ENCODE measurements at places on chromosomes 13 and 19.

- DNase-seq, result no peak
Observed at GRCh38 chr19:6087074-6087571, 23.2 kb downstream of the RFX2 start.

DNA sequence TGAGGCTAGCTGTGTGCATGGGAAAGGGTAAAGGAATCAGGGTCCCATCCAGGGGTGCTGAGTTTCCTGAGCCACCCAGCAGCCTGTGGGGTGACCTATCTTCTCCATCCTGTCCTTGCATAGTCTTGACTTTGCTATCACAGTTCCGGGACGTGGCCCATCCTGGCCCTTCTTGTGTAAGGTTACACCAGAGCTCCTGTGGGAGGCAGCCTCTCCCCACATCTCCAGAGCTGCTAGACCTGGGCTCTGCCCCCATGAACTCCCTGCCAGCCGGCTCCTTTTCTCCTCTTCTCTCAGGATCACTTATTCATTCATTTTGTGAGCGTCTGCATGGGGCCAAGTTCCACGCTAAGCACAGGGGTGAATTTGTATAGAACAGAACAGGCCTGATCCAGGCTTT is 238.9 kb downstream of the TSHZ3 start:
- DNase-seq, result no peak

DNA sequence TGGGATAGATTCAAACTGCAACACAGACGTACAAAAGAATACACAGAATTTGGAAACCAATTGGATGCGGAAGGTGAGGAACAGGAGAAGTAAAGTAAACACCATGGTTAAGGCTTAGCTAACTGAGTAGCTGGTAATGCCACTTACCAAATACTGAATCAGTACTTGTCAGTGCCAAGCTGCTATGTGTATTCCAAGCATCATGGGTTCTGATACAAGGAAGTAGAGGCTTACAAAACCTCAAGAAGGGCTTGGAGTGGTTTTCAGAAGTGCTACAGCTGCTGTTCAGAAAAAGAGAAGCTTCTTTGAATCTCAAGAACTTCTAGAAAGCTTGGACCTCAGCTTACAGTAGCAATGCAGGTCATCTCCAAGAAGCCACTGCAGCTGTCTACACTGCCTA is 35.9 kb upstream of the DCT start:
- DNase-seq, result no peak

GRCh38 chr19:29896802-29897201 is 45.2 kb upstream of the URI1 start:
- no peak for DNase-seq

- DNase-seq, result no peak
Observed at GRCh38 chr19:51461723-51462161, 3.5 kb upstream of the SIGLEC8 start.

DNA sequence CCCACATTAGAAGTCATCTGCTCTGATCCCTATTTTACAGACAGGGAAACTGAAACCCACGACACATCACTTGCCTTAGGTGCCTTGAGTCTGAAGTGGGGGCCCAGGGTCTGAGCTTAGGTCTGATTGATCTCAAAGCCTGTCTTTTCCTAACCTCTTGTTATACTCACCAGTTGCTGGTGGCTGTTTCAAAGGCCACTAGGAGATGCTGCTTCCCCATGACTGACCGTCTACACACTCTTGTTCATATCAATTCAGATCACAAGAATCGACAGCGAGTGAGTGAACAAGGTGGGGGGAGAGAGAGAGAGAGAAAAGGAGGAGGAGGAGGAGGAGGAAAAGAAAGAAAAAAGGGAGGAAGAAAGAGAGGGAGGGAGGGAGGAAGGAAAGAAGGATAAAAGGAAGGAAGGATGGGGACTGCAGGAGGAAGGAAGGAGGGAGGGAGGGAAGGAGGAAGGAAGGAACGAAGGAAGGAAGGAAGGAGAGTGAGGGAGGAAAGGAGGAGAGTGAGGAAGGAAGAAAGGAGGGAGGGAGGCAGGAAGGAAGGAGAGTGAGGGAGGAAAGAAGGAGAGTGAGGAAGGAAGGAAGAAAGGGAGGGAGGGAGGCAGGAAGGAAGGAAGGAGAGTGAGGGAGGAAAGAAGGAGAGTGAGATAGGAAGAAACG is 3.3 kb downstream of the OR10H1 start:
- no peak for DNase-seq

- peak; percentile 76 for DNase-seq
Observed at GRCh38 chr19:41327576-41328156, 17.7 kb downstream of the CCDC97 start.

GRCh38 chr19:12636631-12637030 is 25.9 kb downstream of the ZNF791 start:
- no peak for DNase-seq

DNA sequence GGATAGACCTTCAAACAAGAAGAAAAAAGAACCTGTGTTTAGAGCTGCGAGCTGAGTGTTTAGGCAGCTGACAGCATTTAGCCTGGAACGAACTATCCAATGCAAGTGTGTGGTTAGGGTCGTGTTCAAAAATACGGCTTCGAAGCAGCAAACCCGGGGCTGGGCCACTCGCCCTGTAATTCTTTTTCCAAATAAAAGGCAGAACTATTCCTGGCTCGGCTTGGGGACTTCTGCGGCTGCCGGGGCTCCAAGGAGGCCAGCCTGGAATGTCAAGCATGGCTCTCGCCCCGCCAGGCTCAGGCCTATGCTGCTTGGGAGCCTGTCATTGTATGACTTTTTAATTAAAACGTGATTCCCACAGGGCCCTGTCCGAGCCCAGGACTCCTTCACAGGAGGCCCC is 51.7 kb upstream of the KLF2 start:
- DNase-seq, result no peak

- no peak for DNase-seq
Observed at GRCh38 chr13:24503379-24503696, 9.2 kb downstream of the PARP4 start.

GRCh38 chr13:80778297-80778696 is 437.4 kb upstream of the SPRY2 start:
- no peak for DNase-seq

GRCh38 chr13:40518481-40518882 is 148.0 kb downstream of the FOXO1 start:
- no peak for DNase-seq

- DNase-seq, result no peak
Observed at GRCh38 chr19:38831142-38831605, 420 bp downstream of the ECH1 start.

GRCh38 chr13:23159205-23159759 is 21.5 kb upstream of the SGCG start:
- DNase-seq, result no peak

- no peak for DNase-seq
Observed at GRCh38 chr19:21604951-21605476, 99.6 kb downstream of the ZNF429 start.

GRCh38 chr19:45075301-45076028 is 813 bp downstream of the ZNF296 start:
- peak; percentile 74 for DNase-seq

DNA sequence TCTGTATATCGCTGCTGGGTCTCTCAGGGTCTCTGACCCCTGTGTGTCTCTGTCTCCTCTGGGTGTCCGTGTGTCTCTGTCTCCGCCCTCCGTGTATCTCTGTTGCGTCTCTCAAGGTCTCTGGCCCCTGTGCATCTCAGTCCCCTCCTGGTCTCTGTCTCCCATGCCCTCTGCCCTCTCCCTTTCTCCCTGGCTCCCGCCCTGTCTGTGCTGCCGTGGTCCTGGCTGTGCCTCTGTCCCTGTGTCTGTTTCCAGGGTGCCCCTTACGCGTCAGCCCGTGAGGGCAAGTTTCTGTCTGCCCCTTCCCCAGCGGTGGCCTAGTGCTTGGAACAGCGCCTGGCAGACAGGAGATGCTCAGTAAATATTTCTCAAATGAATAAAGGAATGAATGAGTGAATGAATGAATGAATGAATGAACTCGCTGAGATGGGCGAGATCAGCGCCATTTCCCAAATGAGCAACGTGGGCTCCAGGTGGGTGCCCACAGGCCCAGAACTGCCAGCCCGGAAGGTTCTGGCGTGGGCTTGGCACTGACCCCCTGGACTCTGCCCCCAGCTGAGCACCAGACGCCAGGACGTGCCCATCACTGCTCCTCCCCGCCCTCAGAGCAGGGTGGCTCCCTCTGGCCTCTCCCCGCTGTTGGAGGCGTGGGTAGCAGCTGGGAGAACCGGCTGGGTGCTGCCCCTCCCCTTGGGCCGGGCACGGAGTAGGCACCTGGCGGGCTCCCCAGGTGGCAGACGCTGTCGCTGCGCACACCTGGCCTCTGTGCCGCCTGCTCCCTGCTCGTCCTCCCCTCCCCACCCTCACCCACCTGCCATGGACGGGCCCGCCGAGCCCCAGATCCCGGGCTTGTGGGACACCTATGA is at the start of gene SULT2B1:
Gene SULT2B1, plus strand, starts transcription at position 736 of the 866 bp plus-strand sequence. Its CDS starts 81 bp downstream, at position 817.
- DNase-seq, result no peak

DNA sequence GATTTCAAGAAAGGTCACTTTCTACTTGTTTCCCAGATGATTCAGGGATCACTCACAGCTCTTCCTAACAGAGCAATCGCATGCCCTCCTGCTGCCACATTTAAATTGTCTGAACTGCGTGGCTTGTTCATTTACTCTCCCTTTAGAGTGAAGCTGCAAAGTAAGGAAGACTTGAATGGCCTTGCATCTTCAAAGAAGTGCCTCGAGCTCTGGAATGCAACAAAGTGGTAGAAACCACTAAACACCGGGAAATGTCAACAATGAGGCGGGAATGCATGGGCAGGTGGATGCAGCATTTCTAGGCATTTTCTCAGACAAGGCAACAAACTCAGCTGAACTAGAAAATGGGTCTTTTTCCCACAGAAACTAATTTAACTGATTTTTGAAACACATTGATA is 10.3 kb upstream of the DACH1 start:
- no peak for DNase-seq

- DNase-seq, result no peak
Observed at GRCh38 chr13:74325106-74325505, 190.9 kb upstream of the KLF12 start.

DNA sequence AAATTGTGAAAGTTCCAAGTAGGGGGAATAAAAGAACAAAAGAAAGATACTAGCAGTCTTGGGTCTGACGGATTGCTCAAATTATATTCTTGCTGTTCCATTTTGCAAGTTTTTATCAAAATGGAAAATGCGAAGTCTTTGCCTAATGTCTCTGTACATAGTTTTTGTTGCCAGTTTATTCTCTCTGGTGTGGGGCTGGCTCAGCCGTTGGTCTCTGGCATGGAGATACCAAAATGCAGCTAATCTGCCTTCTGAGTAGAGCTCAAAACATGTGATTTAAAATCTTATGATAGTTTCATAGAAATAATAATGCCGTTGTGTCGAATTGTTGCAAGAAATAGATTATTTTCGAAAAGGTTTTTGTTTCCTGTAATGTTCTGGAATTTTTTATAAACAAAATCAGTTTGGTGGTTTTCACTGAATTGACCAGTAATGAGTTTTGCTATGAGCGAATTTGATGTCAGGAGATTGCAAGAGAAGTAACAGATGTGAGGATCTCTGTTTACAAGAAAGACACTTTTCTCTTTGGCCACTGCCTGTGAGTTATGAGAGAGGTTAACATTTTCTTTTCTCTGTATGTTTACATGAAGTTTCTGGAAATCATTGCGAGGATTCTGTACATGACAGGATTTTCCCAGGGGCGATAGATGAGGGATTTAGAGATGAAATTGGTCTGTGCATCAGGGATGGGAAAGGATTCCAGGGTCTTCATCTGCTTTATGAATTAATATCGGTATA is 147.0 kb downstream of the DCT start:
- DNase-seq, result no peak
